ENCODE measurements at places on chromosomes 4 and X. TPM values are rescaled to one million over a fixed set of nuclear protein-coding genes. Genes with fewer than 3 reads are reported as not detected.
A peak's percentile ranks its signal among the peaks of the same experiment; 100 is the strongest.

- no peak for DNase-seq
- no peak overlapping the region for H3K27ac ChIP-seq
- H3K4me1 ChIP-seq: no peaks in the 10 kb centered on the region
Measured at GRCh38 chr4:147510962-147511668, 30.2 kb downstream of the EDNRA start.

GRCh38 chr4:20760053-20760452 is 59.8 kb downstream of the PACRGL start:
- no peaks in the 10 kb centered on the region for H3K27me3 ChIP-seq
- H3K4me3 ChIP-seq: no peak overlapping the region
- H3K36me3 ChIP-seq: no peaks in the 10 kb centered on the region
- no peaks in the 10 kb centered on the region for H3K4me1 ChIP-seq
- DNase-seq: no peak

- H3K4me3 ChIP-seq: no peak overlapping the region
- no peak for DNase-seq
- no peaks in the 10 kb centered on the region for H3K4me1 ChIP-seq
- no peak overlapping the region for H3K27ac ChIP-seq
Measured at GRCh38 chr4:181509073-181509472, 734.1 kb upstream of the TENM3 start.

- no peaks in the 10 kb centered on the region for H3K27me3 ChIP-seq
- H3K4me1 ChIP-seq: no peaks in the 10 kb centered on the region
- no peak for DNase-seq
- H3K27ac ChIP-seq: no peak overlapping the region
- no peaks in the 10 kb centered on the region for H3K36me3 ChIP-seq
Measured at GRCh38 chrX:84340968-84341367, 153.0 kb upstream of the RPS6KA6 start.

DNA sequence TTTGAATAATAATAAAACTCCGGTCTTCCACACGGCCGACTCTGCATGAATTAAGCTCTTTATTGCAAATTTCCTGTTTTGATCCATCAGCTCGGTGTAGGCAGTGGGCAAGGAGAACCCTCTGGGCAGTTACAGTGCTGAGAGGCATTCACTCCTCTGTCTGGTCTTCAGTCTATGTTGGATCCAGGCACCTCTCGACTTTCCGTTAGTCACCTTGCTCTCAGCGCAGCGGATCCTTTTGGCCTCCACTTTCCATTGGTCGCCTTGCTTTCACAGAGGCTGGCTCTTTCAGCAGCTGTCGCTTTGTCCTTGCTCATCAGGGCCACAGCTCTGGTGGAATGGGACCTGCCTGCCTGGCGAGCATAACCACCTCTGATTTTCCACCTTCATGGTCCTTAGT is 52.9 kb downstream of the TRMT44 start:
- no peaks in the 10 kb centered on the region for H3K36me3 ChIP-seq
- no peaks in the 10 kb centered on the region for H3K27me3 ChIP-seq
- no peak overlapping the region for H3K27ac ChIP-seq
- H3K4me1 ChIP-seq: no peaks in the 10 kb centered on the region
- no peak overlapping the region for H3K4me3 ChIP-seq

GRCh38 chr4:4890574-4891255 is 31.2 kb downstream of the MSX1 start:
- no peak overlapping the region for H3K27ac ChIP-seq
- DNase-seq: no peak
- H3K4me1 ChIP-seq: no peaks in the 10 kb centered on the region
- H3K27me3 ChIP-seq: no peaks in the 10 kb centered on the region

- H3K27me3 ChIP-seq: no peaks in the 10 kb centered on the region
- H3K36me3 ChIP-seq: no peaks in the 10 kb centered on the region
- no peaks in the 10 kb centered on the region for H3K4me1 ChIP-seq
- no peak overlapping the region for H3K27ac ChIP-seq
- no peak for DNase-seq
Measured at GRCh38 chr4:184174571-184175488, 42.8 kb downstream of the ENPP6 start.

DNA sequence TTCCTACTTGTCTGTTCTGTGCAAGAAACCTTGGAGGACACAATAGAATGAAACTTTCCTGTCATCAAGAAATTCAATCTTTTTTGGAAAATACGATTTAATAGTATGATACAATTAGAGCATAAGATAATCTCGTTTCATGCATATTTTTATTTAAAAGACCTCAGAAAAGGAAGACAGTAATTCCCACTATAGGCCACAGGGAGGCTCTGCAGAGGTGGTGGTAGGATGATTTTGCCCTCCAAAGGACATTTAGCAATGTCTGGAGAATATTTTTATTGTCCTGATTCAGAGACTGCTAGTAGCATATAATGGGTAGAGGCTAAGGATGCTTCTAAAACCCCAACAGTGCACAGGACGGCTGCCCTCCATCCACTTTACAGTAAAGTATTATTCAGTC is 68.7 kb downstream of the PAK3 start:
- no peak for DNase-seq
- no peak overlapping the region for H3K27ac ChIP-seq
- H3K27me3 ChIP-seq: no peaks in the 10 kb centered on the region
- H3K4me3 ChIP-seq: no peak overlapping the region
- H3K4me1 ChIP-seq: no peaks in the 10 kb centered on the region

DNA sequence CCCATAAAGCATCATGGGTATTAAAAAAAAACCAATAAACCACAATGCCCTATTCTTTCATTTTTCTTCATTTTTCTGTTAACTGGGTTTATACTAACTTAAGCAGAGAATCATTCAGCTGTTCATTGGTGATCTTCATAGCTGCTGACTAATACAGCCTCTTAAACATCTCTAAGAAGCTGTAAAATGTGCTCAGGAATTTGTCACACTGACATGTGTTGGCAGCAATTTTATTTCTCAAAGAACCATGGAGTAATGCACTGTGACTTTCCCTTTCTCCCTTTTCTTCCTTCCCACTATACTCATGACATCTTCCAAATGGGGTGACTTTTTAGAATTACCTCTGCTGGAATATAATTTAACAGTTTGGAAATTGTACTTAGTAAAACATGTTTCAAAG is 315.4 kb downstream of the ANTXR2 start:
- H3K27me3 ChIP-seq: no peaks in the 10 kb centered on the region
- DNase-seq: no peak
- no peaks in the 10 kb centered on the region for H3K4me1 ChIP-seq

GRCh38 chrX:2677764-2678163 is 13.3 kb upstream of the CD99 start:
- no peaks in the 10 kb centered on the region for H3K36me3 ChIP-seq
- no peaks in the 10 kb centered on the region for H3K4me1 ChIP-seq
- H3K4me3 ChIP-seq: no peak overlapping the region
- no peak overlapping the region for H3K27ac ChIP-seq
- H3K27me3 ChIP-seq: no peaks in the 10 kb centered on the region

- H3K27ac ChIP-seq: no peak overlapping the region
- H3K4me3 ChIP-seq: no peak overlapping the region
Measured at GRCh38 chrX:130916636-130917422, 13.8 kb upstream of the ENOX2 start.

DNA sequence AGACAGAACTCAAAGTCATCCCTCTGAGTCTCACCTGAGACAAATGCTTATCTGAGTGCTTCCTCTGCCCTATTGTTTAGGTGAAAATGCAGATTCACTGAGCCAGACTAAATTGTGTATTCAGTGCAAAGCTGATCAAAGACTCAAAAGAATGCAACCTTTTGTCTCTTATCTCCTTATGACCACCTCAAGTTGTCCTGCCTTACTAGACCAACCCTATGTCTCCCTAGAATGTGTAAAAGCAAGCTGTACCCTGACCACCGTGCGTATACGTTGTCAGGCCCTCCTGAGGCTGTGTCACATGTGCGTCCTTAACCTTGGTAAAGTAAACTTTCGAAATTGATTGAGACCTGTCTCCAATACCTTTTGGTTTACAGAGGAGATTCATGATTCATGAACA is 63.6 kb upstream of the SH3RF1 start:
- no peaks in the 10 kb centered on the region for H3K4me1 ChIP-seq
- no peaks in the 10 kb centered on the region for H3K36me3 ChIP-seq
- H3K27me3 ChIP-seq: no peaks in the 10 kb centered on the region
- DNase-seq: no peak
- no peak overlapping the region for H3K27ac ChIP-seq

DNA sequence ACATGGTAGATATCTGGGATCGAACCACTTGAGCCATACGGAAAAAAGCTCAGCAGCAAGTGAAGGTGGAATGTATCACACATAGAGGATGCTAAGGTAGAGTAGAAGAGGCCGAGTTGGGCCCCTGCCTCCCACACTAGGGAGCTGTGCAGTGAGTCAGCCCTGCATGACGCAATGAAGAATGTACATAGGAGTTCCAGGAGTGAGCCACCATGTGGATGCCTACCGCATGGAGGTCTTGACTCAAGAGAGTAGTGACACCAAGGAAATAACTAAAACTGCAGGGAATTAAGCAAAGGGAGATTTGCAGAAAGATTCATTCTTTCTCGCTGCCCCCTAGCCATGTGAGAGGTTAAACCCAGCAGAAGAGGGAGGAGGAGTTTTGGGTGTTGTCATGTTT is 389.6 kb upstream of the IGFBP7 start:
- no peaks in the 10 kb centered on the region for H3K36me3 ChIP-seq
- DNase-seq: no peak
- no peak overlapping the region for H3K4me3 ChIP-seq
- H3K4me1 ChIP-seq: no peaks in the 10 kb centered on the region
- H3K27ac ChIP-seq: no peak overlapping the region

GRCh38 chr4:37675587-37676290 is 10.4 kb downstream of the RELL1 start:
- peaks cover 81% of the 10 kb centered on the region for H3K4me1 ChIP-seq
- H3K36me3 ChIP-seq: no peaks in the 10 kb centered on the region
- peak; percentile 76 for DNase-seq
- H3K27me3 ChIP-seq: no peaks in the 10 kb centered on the region

DNA sequence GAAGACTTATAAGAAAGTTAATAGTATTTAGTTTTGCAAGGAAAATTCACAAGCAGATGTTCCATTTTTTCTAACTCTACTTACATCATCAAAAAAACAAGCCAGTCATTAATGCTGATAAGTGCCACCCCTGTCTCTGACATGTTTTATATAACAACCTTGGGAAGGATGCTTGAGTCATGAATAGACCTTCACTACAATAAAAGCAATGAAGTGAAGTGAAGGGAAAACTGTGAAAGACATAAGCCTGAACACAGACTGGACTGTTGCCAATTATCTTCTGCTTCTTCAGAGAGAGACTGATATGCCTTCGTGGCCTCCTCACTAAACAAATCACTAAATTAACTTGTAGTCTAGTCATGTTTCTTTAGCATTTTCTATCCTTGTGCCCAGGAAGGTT is 353.2 kb downstream of the PDHA2 start:
- H3K27ac ChIP-seq: no peak overlapping the region
- no peaks in the 10 kb centered on the region for H3K4me1 ChIP-seq
- no peak for DNase-seq
- H3K36me3 ChIP-seq: no peaks in the 10 kb centered on the region
- no peak overlapping the region for H3K4me3 ChIP-seq

GRCh38 chr4:67556436-67556835 is 2.1 kb upstream of the STAP1 start:
- H3K27me3 ChIP-seq: no peaks in the 10 kb centered on the region
- no peak overlapping the region for H3K27ac ChIP-seq
- no peak overlapping the region for H3K4me3 ChIP-seq
- DNase-seq: no peak
- no peaks in the 10 kb centered on the region for H3K36me3 ChIP-seq

GRCh38 chrX:136112778-136113177 is 34.6 kb upstream of the FHL1 start:
- no peak for DNase-seq
- no peaks in the 10 kb centered on the region for H3K27me3 ChIP-seq
- no peak overlapping the region for H3K4me3 ChIP-seq
- H3K36me3 ChIP-seq: no peaks in the 10 kb centered on the region
- no peak overlapping the region for H3K27ac ChIP-seq

DNA sequence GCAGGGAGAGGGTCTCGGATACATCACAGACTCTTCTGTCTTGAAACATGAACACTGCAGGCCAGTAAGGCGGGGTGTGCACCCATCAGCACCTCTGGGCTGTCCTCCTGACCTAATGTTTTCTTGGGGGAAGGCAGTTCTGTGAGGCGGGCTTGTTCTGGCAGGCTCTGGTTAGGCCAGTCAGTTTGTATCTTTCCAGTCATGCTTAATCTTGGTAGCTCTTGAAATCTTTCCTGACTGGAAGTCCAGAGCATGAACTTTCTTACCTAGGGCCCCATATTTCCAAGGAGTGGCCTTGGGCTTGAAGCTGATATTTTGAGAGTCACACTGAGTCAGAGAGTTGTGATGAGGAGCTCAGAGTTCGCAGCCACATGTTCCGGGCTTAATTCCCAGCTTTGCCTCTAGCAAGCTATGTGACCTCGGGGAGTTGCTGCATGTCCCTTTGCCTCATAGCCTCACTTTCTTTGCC is 54.2 kb upstream of the RASSF6 start:
- no peak overlapping the region for H3K27ac ChIP-seq
- no peaks in the 10 kb centered on the region for H3K27me3 ChIP-seq
- no peaks in the 10 kb centered on the region for H3K36me3 ChIP-seq

GRCh38 chr4:73922766-73923630 is 53.8 kb downstream of the CXCL1 start:
- no peak overlapping the region for H3K4me3 ChIP-seq
- no peaks in the 10 kb centered on the region for H3K4me1 ChIP-seq
- DNase-seq: no peak
- H3K27ac ChIP-seq: no peak overlapping the region

- H3K36me3 ChIP-seq: no peaks in the 10 kb centered on the region
- no peaks in the 10 kb centered on the region for H3K27me3 ChIP-seq
- H3K4me1 ChIP-seq: no peaks in the 10 kb centered on the region
- H3K27ac ChIP-seq: no peak overlapping the region
- H3K4me3 ChIP-seq: no peak overlapping the region
Measured at GRCh38 chrX:153245288-153245731, 66.2 kb downstream of the MAGEA1 start.

DNA sequence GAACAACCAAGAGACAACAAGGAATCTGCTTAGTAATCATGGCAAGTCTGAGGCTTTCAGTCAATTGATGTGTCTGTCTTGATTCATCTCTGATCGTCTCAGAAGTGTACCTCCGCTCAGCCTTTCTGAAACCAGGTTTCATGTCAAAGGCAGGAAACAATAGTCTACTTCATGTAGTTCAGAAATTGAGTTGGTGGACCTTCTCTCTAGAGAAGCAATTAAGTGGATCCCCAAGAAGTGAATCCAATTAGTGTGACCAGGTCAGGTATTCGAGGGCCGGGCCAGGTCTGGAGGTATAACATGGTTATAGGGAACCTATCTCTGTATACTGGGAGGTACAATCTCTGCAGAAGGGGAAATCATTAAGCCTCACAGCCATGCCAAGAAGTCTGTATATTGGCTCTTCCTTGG is 32.0 kb downstream of the DAPP1 start:
- H3K36me3 ChIP-seq: no peaks in the 10 kb centered on the region
- H3K4me3 ChIP-seq: no peak overlapping the region
- no peak for DNase-seq
- H3K27me3 ChIP-seq: no peaks in the 10 kb centered on the region
- H3K4me1 ChIP-seq: no peaks in the 10 kb centered on the region
- no peak overlapping the region for H3K27ac ChIP-seq

- no peak for DNase-seq
- H3K27me3 ChIP-seq: no peaks in the 10 kb centered on the region
- H3K36me3 ChIP-seq: no peaks in the 10 kb centered on the region
- H3K4me1 ChIP-seq: peaks cover under 1% of the 10 kb centered on the region
Measured at GRCh38 chrX:40552768-40553167, 28.0 kb upstream of the ATP6AP2 start.

The S100P gene
- not detected for total RNA-seq

The TMPRSS11E gene
- not detected for total RNA-seq

The RAB39B gene
- total RNA-seq: 2.1 TPM

The GAGE12J gene
- total RNA-seq: not detected

The TKTL2 gene
- total RNA-seq: not detected

The KLHL4 gene
- total RNA-seq: 2.2 TPM

The CDX4 gene
- total RNA-seq: not detected

The XAGE1B gene
- not detected for total RNA-seq

The STK32B gene
- 2.6 TPM for total RNA-seq

The NXF3 gene
- total RNA-seq: not detected

The TMSB15B gene
- 0.78 TPM for total RNA-seq

All from thyroid gland (tissue), 4 donors.